ENCODE measurements at places on chromosomes 16 and 17.

- no peak for DNase-seq
These were observed 289.8 kb downstream of the HS3ST3B1 start for GRCh38 chr17:14590459-14591250.

- DNase-seq: no peak
These were observed 541 bp downstream of the CCL3 start for GRCh38 chr17:36089339-36089865.

- no peak for DNase-seq
These were observed 483.1 kb upstream of the ERCC4 start for GRCh38 chr16:13436641-13437412.

DNA sequence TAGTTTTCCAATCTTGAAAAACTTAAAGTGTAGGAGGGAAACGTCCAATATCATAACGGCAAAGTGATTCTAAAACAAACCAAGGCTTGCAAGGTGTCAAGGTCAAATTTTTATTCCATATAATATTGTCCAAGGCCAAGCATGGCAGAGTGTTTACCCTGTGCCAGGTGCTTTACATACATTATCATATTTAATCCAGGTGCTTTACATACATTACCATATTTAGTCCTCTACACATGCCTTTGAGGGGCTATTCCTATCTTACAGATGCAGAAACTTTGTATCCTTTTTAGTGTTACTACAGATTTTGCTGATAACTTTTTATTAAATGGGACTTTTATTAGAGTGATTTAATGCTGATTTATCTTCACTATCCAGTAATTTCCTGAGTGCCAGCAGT lies 23.9 kb downstream of the MAF start:
- no peak for DNase-seq

DNA sequence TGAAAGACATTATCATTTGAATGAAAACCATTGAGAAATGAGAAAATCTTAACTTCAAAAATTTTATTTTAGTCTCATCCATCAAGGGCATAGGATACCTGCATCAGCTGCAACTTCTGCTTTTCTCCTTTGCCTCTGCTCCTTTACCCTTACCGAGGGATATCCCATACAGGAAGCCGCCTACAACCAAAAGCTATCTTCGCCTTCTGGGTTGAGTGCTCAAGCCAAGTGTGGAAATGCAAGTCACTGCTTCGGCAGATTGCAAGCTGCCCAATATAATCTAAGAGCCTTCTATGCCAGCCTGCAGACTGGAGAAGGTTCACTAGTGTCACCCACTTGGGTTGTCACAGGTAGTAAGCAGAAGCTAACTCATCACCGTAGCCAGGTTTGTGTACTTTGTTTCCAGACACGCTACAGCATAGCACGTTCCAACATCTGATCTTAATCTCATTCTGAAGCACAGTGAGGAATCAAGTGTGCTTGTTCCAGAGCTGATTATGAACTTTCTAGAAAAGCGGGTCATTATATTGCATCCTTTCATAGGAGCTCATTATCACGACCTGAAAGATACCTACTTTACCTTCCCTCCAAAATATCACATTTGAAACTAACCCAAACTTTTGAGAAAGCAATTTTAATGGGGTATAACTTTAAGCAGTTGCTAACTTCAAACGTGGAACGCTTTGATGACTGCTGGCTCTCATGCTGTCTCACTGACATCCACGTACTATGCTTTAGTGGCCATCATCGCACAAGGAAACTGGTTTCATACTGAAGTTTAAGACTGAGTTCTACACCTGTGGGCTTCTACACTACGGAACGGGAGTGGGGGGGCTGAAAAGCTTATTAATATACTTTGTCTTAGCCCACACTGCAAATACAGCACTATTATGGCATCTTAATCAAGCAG lies 8.0 kb upstream of the UNK start:
- DNase-seq: no peak

GRCh38 chr17:44033861-44034408 lies 19.2 kb upstream of the TMEM101 start:
- no peak for DNase-seq

DNA sequence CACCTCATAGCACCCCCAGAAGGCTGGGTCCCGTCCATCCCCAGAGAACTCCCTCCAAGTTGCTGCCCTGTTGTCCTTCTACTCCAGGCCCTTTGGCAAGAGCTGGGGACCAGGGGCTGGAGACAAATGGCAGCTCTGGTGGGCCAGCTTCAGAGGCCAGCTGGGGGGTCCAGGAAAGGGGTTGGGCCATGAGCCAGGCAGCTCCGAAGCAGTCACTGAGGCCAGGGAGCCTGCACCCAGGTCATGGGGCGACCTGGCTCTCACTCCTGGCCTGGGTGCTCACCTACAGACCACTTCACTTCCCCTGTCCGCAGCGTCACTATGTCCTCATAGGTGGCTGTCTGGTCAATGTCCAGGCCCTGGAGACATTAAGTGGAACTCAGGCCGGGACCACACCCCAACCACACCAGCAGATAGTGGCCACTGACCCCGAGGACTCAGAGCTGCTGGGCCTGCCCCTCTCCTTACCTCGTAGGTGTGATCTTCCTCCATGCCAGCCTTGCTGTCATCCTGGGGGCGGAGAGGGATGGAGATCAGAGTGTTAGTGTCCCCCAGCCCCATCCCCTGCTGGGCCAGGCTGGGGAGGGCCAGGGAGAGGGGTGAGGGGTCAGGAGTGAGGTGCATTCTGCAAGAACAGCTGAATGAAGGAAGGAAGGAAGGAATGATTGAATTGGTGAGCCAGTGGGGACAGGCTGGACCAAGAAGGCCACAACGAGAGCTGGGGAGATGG lies 3.0 kb downstream of the CD79B start:
- peak; percentile 2 for DNase-seq

DNA sequence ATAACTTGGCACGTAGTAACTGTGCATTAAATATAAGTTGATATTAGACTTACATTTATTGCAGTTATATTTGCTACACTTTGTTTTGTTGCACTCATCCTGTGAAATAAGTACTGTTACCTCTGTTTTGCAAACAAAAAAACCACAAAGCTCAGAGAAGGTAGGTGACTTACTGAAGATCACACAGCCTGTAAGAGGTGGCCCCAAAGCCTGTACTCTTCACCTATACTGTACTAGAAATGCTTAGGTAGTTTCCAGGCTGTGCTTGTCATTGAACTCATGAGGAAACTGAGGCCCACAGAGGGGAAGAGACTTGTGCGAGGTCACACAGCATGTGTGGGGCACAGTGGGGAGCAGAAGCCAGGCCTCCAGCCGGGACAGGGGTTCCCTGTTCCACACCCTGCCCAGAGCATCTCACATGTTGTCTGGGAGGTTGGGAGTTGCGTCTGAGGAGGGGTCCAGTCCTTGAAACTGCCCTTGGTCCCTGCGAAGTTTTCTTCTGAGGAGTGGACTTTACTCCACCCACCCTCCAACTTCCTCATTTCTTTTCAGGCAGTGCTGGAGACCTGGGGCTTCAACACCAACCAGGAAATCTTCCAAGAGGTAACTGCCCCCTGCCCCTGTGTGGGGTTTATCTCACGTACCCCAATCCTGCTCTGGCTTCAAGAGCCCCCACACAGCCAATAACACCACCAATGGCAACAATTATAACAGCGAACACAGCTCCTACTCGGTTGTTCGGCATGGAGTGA lies 13.0 kb downstream of the CETP start:
- no peak for DNase-seq

DNA sequence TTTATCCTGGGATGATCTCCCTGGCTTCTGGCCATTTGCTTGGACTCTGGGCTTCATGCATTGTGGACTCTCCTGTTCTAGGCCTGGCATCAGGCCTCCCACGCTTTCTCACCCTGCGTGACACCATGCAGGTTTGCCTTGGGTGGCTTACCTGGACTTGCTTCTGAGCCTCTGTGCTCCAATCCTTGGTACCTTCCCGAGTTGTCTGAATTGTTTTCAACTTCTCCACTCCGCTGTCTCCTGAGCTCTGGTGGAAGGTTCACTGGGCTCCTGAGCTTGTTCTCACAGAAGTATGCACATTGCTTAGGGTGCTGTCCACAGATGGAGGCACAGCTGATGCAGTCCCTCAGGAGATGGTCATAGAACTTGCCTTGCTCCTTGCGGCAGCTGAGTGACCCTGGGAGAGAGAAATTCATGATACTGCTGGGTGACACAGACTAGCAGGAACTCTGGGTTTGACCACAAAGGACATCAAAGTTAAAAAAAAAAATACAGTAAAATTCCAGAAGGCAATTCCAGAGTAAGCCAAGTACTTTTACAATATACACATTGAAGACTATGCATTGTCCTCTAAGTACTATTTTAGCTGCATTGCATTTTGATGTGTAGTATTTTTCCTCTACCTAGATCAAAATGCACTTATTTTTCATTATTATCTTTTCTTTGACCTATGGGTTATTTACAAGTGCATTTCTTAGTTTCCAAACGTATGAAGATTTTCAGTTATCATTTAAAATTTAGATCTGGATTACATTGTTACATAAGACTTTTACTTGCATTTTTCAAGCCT lies 23.1 kb downstream of the TNFRSF13B start:
- no peak for DNase-seq

DNA sequence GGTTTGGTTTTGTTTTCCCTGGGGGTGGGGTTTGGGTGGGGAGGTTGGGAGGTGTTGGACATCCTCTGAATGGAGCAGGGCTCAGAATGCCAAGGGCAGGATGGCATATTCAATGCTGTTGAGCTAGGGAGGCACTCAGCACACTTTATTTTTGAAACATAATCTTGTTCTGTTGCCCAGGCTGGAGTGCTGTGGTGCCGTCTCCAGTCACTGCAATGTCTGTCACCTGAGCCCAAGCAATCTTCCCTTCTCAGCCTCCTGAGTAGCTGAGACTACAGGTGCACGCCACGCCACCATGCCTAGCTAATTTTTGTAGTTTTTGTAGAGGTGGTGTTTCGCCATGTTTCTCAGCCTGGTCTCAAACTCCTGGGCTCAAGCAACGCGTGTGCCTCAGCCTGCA lies 186.1 kb downstream of the RPTOR start:
- DNase-seq: no peak

- no peak for DNase-seq
These were observed 8.2 kb downstream of the SPNS2 start for GRCh38 chr17:4506892-4507291.

GRCh38 chr17:48261297-48261880 lies 153.8 kb downstream of the SNX11 start:
- peak; percentile 76 for DNase-seq

- DNase-seq: no peak
These were observed 724.8 kb downstream of the CDH11 start for GRCh38 chr16:64397042-64397441.

- DNase-seq: no peak
These were observed 9.1 kb downstream of the CRHR1 start for GRCh38 chr17:45792995-45793755.

- DNase-seq: no peak
These were observed 2.5 kb downstream of the ADPRM start for GRCh38 chr17:10699856-10700255.

DNA sequence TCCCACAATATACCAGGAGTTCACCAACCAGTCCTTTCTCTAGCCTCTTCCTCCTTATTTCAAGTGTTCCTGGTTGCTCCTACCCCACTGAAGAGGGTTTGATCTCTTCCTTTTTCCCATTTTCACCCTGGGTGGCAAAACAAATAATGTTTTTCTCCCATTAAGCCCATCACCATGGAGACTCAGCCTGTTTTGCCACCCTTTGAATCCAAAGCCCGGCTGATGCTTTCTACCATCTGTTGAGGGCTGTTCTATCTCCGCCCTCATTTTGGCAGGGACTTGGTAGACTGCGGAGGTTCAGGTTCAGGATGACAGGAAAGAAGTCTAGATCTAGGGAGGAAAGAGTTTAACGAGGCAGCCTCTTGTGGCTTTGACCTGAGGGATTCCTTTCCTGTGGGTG lies 2.6 kb downstream of the DNAH2 start:
- DNase-seq: no peak

- no peak for DNase-seq
These were observed 209.7 kb upstream of the TBX2 start for GRCh38 chr17:61189968-61190367.

GRCh38 chr17:60077672-60078519 lies 825 bp downstream of the HEATR6 start:
- DNase-seq: no peak

GRCh38 chr17:44221084-44221861 lies 1.8 kb upstream of the UBTF start:
- peak; percentile 78 for DNase-seq

DNA sequence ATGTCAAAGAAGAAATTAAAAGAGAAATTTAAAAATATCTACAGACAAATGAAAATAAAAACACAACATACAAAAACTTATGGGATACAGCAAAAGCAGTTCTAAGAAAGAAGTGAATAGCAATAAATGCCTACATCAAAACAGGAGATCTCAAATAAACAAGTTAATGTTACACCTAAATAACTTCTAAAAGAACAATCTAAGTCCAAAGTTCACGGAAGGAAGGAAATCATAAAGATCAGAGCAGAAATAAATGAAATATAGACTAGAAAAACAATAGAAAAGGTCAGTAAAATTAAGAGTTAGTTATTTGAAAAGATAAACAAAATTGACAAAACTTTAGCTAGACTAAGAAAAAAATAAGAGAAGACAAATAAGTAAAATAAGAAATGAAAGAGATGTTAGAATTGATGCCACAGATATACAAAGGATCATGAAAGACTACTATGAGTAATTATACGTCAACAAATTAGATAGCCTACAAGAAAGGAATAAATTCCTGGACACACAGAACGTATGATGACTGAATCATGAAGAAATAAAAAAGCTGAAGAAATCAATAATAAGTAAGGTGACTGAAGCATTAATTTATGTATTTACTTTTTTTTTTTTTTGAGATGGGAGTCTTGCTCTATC lies 100.4 kb downstream of the CEP112 start:
- DNase-seq: no peak

- no peak for DNase-seq
These were observed 3.8 kb upstream of the DHX8 start for GRCh38 chr17:43479948-43480347.

- peak; percentile 88 for DNase-seq
These were observed 82.3 kb downstream of the ARHGAP23 start for GRCh38 chr17:38510421-38511149.

DNA sequence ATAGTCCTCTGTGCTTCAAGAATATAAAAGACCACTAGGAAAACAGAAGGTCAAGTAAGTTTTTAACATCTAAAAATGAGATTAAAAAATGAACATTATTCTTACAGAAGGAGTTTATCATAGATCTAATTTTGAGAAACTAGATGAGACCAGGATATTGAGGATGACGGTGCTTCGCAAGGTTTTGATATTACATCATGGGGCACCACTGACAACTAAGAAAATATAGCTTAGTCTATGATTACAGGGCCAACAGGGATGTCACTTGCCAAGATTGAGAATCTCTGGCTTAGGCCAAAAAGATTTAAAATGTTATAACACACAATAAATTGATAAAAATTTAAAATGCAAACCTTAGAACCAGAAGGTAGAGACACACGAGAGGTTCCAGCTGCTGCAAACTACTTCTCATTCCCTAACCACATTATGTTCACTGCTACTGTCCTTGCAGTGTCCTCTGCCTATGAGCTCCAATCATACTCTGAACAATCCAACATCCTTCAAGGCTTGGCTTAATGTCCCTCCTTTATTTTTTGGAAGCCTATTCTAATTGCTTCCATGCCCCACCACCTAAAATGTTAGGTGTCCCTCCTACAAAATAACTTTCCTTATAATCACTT lies 33.2 kb downstream of the USP32 start:
- DNase-seq: no peak

GRCh38 chr17:82152114-82152513 lies 54.1 kb upstream of the FASN start:
- peak; percentile 6 for DNase-seq

GRCh38 chr16:52312716-52313115 lies 234.2 kb downstream of the TOX3 start:
- DNase-seq: no peak

- DNase-seq: no peak
These were observed at the start of gene CMTM1 for GRCh38 chr16:66566051-66566901. Gene CMTM1, plus strand, starts transcription at chr16:66566439. Its CDS starts 75 bp downstream, at chr16:66566514.
